Midbrain (tissue), 1 donor: ENCODE measurements at places on chromosomes 12 and 14.
A peak's percentile ranks its signal among the peaks of the same experiment; 100 is the strongest.

DNA sequence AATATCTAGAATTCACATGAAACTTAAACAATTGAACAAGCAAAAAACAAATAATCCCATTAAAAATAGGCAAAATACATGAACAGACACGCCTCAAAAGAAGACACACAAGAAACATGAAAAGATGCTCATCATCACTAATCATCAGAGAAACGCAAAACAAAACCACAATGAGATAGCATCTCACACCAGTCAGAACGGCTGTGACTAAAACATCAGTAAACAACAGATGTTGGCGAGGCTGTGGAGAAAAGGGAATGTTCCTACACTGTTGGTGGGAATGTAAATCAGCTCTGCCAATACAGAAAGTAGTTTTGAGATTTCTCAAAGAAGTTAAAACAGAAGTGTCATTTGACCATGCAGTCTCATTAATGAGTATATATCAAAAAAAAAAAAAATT lies 121.3 kb downstream of the PTPRO start:
- DNase-seq, result no peak

DNA sequence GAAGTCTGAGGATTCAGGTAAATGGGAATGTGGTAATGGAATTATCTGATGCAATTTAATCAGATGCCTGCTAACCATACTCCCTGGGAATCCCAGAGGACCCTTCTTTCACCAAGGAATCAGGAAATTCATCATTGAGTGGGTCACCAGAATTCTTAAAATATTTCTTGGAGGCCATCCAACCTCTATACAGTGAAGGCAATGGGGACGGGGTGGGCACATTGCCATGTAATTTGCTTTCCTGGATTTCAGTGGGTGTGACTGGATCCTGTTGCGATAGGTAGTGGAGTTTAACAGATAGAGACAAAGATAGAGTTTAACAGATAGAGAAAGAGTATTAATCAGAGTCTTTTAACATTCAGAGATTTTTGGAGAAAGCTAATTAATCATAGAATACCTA lies 394.4 kb downstream of the DAD1 start:
- no peak for DNase-seq

DNA sequence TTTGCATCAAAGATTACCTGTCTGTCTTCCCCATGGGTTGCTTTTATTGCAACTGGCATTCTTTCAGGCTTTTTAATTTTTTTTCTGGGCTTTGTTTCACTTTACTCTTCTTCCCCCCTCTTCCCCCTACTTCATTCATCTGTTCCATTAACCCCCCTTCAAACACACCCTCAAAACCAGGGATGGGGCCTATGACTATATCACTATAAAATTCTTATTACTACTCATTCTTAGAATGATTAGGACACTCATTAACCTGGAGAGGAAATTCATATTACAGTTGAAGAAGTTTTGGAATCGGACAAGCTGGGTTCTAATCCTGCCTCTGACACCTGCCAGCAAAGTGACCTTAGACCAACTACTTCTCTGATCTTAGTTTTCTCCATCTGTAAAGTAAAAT lies 24.8 kb upstream of the MDM1 start:
- DNase-seq, result no peak

DNA sequence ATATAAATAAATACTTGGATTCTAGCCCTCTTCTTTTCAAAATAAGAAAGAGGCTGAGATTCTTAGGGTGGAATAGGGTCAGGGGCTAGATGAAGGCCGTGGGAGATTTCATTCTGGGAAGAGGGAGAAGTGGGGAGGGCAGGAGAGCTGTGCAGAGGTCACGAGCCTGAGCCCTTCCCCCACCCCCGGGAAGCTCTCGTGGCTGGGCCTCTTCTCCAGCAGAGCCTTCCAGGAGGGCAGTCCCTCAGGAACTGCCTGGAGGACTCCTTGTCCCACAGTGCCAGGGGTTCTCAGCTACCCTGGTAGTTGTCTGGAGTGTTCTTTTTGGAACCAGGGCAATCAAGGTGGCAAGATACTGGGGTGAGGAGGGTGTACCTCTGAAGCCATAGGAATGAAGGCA lies 94.0 kb downstream of the ESR2 start:
- DNase-seq, result peak; percentile 33

- DNase-seq, result no peak
Measured at GRCh38 chr12:541676-542324, 82.1 kb downstream of the B4GALNT3 start.

DNA sequence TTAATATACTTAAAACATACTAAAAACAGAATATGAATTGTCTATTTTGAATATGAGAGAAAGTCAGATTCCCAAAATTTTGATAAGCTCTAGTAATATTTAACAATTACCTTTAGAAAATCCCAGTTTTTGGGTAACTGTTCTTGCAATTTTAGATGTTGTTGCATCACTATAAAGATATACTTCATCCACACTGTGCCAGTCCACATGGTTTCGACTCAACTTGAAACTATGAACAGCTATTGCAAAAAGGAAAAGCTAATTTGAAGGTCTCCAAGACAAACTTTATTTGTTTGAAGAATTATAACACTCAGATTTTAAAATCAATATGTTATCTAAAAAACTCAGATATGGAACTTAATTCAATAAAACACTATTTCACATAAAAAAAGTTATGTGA lies 59.9 kb downstream of the DDHD1 start:
- no peak for DNase-seq

GRCh38 chr12:54463034-54463433 lies 10.4 kb downstream of the GTSF1 start:
- no peak for DNase-seq

- DNase-seq, result no peak
Measured at GRCh38 chr14:28382444-28383190, 384.0 kb upstream of the FOXG1 start.

GRCh38 chr14:99282261-99283050 lies 10.5 kb upstream of the BCL11B start:
- no peak for DNase-seq

GRCh38 chr12:45214749-45215418 lies 1.0 kb upstream of the ANO6 start:
- no peak for DNase-seq

GRCh38 chr12:93244514-93245077 lies 133.1 kb upstream of the NUDT4 start:
- no peak for DNase-seq
